ENCODE measurements at places on chromosomes 5 and 9.

- DNase-seq = no peak
Observed at GRCh38 chr5:169050636-169051035, 250.3 kb downstream of the SLIT3 start.

GRCh38 chr5:9362600-9362999, 183.3 kb downstream of the SEMA5A start:
- DNase-seq = no peak

- no peak for DNase-seq
Observed at GRCh38 chr9:87535817-87536539, 38.3 kb downstream of the DAPK1 start.

GRCh38 chr5:176817369-176817840, 7.0 kb downstream of the UNC5A start:
- no peak for DNase-seq

GRCh38 chr9:136015656-136016571, 54.7 kb upstream of the UBAC1 start:
- DNase-seq = no peak

GRCh38 chr5:169153405-169153804, 147.5 kb downstream of the SLIT3 start:
- no peak for DNase-seq

- no peak for DNase-seq
Observed at GRCh38 chr5:67515020-67515689, 318.6 kb upstream of the CD180 start.
